ENCODE measurements at places on chromosomes 5 and 9.

DNA sequence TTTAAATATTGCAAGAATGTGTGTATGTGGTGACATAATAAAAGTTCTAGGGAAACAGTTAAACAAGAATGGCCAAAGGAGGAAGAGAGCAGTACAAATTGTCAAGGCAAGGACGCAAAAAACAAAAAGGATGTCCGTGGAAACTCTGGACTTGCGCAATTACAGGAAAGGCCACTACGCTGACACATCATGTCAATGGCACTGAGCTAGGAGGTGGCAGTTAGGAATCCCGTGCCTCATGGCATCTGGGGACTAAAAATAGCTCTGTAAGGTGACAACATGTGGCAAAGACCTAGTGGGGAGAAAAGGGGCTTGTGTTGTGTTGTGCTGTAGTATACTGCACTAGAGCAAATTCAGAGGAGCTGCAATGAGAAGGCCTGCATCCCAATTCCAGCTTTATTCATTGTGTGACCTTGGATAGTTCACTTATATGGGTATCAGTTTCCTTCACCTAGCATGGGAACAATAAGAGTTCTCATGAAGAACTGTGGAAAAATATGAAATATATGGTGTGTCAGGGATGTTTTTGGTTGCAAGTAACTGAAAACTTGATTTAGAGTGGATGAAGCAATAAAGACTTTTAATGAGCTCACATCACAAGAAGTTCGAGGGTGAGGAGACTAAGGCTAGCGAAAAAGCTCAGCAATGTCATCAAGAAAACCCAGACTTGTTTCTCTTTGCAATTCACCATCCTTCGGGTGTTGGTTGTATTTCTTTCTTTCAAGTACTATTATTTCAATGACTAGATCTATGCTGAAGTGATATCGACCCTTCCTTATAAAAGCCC is 124.1 kb upstream of the STC2 start:
- no peak for DNase-seq

GRCh38 chr9:2320632-2321031 is 301.0 kb upstream of the VLDLR start:
- DNase-seq = no peak

- DNase-seq = no peak
Measured at GRCh38 chr9:20636888-20637440, 14.7 kb upstream of the MLLT3 start.

DNA sequence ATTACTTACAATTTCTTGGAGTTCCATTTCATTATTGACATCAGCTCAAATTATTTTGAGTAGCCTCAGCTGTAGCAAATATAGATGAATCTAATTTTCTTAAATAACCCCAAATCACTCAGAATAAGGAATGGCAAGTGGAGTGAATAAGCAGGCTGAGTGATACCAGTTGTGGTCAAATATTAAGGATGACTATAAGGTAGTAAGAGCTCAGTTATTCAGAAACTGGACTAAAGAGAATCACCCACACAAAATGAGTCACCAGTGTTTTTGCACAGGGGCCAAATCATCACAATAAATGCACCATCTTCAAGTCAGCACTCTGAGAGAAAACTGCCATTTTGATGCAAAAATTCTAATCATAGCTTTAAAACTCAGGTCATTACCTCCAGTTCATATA is 128.9 kb upstream of the TARS1 start:
- DNase-seq = no peak

DNA sequence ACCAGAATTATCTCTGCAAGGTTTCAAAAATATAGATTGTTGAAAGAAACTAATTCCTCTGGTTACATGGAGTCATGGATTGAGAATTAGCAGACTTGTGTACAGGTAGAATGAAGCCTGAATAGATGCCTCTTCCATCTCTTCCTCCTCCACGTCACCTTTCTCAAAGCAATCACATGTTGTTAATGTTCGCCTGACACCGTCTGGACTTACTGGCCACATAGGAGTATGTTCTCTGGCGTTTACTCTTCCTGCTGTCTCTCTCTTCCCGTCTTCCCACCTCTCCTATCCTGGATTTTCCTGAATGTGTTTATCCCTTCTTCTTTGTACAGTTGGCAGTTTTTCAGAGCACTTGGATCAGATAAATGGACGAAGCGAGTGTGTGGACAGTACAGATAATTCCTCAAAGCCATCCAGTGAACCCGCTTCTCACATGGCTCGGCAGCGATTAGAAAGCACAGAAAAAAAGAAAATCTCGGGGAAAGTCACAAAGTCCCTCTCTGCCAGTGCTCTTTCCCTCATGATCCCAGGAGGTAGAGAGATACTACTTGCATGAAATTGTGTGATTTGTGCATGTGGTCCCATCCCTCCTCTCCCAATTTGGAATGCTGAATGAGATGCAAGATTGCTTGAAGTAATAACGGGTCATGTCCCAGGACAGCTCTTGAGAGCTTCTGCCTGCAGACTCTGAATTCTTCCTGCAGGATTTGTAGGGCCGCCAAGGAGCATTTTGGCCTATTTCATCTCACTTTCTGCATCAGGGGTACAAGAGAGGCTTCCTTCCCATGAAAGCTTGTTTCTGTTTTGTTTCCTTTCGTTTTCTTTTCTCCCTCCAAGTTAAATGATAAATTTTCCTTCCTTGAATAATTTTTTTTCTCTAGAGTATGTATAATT is 47.3 kb downstream of the CD180 start:
- DNase-seq = no peak

DNA sequence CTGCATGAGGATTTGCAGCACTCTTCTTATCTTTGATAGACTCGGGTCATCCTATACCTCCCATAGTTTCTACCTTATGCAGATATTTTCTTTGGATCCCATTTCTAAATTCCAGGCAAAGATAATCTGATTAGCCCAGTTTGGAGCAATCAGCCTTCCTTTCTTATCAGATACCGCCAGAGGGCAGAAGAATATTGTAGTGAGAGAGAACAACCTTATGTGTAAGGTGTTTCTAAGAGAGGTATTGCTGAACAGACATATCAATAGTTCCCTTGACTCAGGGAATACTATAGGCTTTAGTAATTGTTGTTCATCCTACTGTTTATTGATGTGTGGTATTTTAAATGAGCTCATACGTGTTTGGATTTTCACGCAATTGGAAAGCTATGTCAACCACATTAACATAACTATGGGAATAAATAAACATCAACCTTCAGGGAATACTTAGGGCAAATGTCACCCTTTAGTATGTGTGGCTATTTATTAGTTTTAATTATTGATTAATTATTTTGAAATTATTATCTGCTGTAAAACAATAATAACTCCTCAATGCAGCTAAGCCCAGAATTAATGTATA is 1435.2 kb upstream of the CDH9 start:
- DNase-seq = no peak

DNA sequence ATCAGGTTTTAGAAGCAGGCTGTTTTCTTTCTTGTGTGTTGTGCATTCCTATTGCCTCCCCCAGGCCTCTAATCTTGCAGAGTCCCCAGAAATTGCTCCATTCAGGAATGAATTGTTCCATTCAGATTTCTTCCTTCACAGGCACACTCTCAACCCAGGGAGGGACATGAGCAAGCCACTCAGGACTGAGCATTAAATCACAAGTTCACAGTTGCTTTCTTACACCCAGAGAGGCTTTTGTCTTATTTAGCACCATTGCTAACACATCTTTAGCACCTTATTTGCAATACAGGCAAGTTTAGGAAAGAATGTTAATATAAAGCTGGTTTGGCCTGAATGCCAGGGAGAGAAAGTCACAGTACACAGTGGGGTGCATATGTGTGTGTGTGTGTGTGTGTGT is 221.4 kb downstream of the RAB3C start:
- no peak for DNase-seq

GRCh38 chr9:8571643-8572042 is 772.1 kb upstream of the DMAC1 start:
- DNase-seq = no peak

DNA sequence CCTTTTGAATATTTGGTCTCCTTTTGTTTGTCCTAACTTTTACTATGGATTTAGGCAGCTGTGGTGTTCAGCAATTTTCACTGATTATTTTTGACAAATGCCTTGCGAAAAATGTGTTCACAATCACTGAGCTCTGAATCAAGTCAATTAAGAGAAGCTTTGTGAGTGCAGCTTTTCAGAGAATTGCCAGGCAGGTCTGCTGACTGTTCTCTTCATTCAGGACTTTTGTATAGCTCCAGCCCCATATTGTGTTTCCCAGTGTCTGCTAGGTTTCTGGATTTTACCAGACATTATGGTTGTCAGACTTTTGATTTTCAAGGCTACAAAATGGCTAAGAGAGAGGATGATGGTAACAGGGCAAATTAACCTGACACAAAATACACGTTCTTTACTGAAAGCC is 1055.9 kb downstream of the CDH18 start:
- DNase-seq = no peak

- DNase-seq = no peak
Measured at GRCh38 chr9:129042016-129042415, 5.6 kb downstream of the MIGA2 start.
